Psoas muscle (tissue), 8 donors: ENCODE measurements at places on chromosomes 6 and 20. TPM values are rescaled to one million over a fixed set of nuclear protein-coding genes. Genes with fewer than 3 reads are reported as not detected.

Gene SNAP25
- 0.07 TPM for polyA plus RNA-seq

Gene CABLES2
- polyA plus RNA-seq, result 2.4 TPM

Gene COL19A1
- 0.04 TPM for polyA plus RNA-seq

Gene IRF4
- 0.08 TPM for polyA plus RNA-seq

Gene TRIM10
- not detected for polyA plus RNA-seq

Gene FNDC1
- polyA plus RNA-seq, result 0.14 TPM

Gene LY6G5B
- 2.9 TPM for polyA plus RNA-seq

Gene NT5E
- 0.90 TPM for polyA plus RNA-seq

Gene HTR1B
- polyA plus RNA-seq, result 0.01 TPM

- DNase-seq, result no peak
These were observed 25.0 kb downstream of the FOXP4 start for GRCh38 chr6:41571021-41571780.

GRCh38 chr6:6884193-6884627 lies 223.6 kb upstream of the RREB1 start:
- no peak for DNase-seq

GRCh38 chr6:25874822-25875562 lies 949 bp upstream of the SLC17A3 start:
- DNase-seq, result no peak

DNA sequence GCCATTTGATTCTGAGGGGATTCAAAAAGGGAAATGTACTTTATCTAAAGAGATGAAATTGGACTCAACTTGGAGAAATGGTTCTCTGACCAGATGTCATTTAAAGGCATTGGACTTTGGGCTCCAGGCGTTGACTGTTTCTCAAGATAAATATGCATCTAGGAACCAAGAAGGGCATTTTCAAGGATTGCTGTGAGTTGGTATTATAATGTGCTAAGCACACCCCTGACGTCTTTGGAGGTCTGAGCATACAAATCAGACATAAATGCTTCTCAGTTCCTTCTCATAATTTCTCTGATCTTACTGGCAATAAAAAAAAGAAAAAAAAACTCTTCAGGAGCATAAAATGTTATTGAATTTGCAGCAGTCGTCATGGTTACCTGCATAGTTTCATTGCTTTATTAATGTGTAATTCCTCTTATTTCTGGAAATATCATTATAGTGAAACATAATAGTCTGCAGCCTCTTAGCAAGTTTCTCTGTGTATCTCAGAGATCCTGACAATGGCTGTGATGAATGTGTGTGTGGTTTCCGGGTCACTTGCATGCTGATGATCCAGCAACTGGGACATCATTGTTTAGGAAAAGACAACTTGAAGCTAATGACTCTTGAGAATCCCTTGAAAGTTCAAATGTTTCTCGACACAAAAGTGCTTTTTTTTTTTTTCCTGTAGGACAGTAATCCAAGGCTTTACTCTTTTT lies 136.0 kb downstream of the AIG1 start:
- DNase-seq, result no peak

DNA sequence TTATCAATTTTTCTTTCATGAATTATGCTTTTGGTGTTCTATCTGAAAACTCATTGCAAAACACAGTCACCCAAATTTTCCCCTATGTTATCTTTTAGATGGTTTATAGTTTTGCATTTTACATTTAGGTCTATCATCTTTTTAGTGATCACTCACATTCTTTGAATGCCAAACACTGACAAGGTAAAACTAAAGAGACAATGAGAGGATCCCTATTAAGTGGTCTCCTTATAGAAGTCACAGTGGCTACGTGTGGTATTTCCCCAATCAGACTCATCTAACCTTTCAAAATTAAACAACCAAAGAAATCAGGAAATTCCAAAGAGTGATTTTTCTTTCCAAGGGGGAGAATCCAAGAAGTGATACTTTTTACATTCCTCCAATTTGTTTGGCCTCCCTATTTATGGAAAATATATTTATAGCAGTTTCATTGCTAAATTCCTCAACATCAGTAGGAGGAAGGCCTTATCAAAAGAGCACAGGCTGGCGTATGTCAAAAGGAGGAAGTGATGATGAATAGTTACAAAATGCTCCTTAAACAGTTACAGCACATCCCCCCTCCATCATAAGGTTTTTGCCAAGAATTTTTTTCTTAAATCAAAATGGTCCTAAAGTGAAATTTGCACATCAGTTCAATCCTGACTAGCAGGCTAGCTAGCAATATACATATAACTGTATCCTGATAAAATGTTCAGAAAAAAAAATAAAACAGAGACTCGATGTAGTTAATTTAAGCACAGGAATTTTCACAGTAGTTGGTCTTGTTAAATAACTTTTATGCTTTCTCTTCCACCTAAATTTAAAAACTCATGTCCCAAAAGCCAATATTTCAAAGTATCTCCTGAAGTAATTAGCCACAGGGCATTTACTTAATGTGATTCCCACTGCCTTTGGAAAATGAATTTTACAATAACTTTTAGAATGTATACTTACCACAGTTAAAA lies 76.2 kb upstream of the IPCEF1 start:
- no peak for DNase-seq

GRCh38 chr20:58722877-58723627 lies 30.5 kb downstream of the NPEPL1 start:
- no peak for DNase-seq

GRCh38 chr6:163371129-163371528 lies 43.4 kb upstream of the QKI start:
- no peak for DNase-seq

DNA sequence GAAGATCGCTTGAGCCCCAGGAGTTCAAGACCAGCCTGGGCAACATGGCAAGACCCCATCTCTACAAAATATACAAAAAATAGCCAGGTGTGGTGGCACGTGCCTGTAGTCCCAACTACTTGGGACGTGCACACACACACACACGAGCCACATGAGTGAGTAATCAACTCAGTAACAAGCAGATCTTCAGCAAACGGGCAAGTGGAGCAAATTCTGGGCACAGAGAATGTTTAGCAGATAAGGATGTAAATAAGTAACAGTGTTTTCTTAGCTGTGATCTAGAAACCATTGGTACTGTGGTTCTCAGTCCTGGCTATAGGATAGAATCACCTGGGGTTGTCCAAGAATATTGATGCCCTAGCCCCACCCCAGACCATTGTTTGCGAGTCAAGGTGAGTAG lies 6.1 kb downstream of the PAQR8 start:
- DNase-seq, result no peak

- DNase-seq, result peak; percentile 70
These were observed 161.4 kb downstream of the TBXT start for GRCh38 chr6:166005944-166006899.

- DNase-seq, result no peak
These were observed 34.3 kb upstream of the SOX4 start for GRCh38 chr6:21559238-21559637.

DNA sequence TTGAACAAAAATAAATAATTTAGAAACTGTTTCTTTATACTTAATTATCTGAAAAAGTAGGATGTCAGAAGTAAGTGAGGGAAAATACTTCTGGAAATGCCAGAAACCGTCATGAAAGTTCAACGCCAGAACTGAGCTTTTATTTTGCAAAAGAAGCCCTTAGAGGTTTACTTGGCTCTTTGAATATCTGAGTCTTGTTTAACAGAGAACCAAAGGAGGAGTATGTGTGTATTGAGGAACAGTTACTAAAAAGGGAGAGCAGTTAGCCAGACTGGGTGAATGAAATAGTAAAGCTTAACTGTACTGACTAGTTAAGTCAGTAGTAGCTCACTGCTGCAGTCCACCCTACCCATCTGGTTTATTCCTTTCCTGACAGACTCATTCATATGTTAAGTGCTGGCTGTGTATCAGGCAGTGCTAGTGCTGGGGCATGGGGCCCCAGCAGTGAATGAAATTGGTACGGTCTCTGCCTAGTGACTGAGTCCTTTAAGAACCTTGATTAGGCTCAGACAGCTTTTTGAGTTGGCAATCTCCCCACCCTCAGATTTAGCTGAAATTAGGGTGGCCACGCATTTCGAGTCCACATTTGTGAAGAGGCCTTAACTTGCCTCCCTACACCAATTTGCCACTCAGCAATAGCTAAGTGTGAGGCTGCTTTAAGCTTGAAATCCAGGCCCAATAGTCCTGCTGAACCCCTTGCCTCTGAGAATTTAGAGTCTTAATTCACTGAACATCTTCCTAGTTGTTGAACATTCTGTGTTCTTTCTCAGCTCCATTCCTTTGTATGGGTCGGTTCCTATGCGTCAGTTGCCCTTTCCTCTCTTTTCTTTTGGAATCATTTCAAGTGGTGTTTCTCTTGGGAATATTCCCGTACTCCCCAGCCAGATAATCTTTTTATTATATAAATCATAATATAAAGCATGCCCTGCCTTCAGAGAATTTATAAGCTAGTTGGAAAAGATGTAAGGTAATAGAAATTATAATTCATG lies 20.2 kb downstream of the MAP3K4 start:
- DNase-seq, result no peak

DNA sequence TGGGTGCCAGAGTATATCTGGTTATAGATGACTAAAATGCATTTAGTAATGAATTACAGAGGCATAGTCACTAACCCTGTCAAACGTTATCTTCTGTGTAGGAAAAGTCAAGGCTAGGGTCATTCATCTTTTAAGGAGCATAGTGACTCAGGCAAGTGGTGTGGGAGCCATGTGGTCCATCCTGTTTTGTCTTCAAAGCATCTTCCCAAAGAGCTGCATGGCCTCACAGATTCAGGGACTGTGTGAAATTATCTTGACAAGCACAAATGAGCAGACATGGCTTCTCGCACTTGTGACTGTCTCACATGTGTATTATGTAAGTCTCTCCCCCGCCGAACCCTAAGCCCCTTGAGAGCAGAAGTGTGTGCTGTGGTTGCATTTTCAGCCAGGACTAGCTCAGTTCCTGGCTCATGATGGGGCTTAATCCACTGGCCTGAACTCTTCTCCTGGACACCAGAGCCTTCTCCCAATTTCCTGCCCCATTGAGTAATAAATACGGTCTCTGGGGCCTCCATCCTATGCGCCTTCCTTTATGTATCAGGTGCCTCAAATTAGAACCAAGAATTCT lies 769.1 kb downstream of the QKI start:
- no peak for DNase-seq

DNA sequence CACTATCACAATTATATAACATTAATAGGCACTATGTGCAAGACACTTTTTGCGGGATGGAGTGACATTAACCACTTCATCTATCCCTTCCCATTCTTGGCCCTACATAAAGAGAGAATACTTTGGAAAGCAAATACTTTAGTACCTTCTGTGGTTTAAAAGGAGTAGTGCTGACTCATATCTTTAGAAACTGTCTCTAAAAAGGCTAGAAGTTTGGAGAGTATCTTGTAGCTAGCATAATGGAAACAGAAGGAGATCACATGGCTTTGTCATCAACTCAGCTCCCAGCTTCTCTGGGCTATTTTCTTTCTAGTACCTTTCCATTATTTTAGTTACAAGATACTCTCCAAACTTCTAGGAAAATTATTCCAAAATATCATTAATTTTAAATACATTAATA lies 157.5 kb downstream of the ADGRG6 start:
- DNase-seq, result no peak

DNA sequence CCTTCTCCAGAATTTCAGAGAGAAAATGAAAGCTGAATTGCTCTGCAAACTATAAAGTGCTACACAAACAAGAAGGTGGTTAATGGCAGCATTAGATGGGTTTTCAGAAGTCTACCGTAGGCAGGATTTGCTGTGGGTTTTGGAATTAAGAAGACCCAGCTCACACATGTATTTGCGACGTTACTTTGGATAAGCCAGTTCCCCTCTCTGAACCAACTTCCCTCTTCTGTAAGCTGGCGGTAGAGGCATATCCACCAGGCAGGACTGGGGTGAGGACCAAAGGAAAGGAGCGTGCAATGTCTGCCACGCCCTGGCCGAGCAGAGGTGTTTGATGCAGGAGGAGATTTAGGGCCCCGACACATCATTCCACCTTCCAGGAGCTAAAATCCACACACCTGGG lies 6.9 kb downstream of the RSPO4 start:
- DNase-seq, result no peak

- peak; percentile 22 for DNase-seq
These were observed 257.2 kb downstream of the TAF4 start for GRCh38 chr20:61808447-61808846.

- no peak for DNase-seq
These were observed 191.0 kb upstream of the MMS22L start for GRCh38 chr6:97473979-97474378.

GRCh38 chr6:37492991-37493660 lies 6.6 kb downstream of the CCDC167 start:
- DNase-seq, result no peak

GRCh38 chr20:37567331-37567665 lies 39.6 kb upstream of the BLCAP start:
- DNase-seq, result no peak

DNA sequence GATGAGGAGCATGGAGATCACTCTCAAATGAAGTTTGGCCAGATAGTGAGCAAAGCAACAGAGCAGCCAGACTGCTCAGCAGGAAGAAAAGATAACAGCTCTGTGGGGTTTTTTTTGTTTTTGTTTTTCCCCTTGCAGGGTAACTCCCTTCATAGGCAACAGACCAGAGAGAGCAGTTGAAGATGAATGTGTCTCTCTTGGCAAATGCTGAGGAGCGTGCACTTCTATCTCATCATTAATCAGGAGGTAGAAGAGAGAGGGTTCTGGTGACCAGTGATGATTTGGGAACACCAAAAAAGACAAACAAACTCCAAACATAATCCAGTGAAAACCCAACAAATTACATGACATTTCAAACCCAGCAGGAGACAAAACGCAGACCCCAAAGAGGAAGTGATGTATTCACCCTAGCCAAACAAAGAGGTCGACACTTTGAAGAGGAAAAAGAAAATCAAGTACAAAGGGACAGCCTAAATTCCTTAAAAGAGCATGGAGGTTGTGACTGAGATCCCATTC lies 66.2 kb upstream of the RREB1 start:
- DNase-seq, result no peak

DNA sequence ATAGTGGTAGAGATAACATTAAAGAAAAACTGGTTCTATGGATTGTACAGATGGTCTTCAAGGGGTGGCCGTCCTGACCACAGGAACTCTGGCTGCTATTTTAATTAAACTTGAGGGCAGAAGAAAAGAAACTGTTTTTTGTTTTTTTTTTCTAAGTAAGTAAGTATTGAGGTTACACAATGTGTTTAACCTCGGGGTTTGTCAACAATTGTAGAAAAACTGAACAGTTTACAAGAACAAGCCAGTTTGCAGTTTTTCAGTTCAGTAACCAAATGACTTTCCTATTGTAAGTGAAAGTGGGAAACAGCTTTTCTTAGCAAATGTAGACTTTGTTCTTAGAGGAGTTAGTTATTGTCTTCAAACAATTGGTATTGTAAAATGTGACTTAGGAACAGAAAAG lies 77.0 kb downstream of the PLCB1 start:
- DNase-seq, result no peak

- DNase-seq, result peak; percentile 79
These were observed 89.1 kb downstream of the NCR2 start for GRCh38 chr6:41424370-41425058.
